ENCODE measurements at places on chromosomes 3 and 15.

- DNase-seq = no peak
Measured at GRCh38 chr3:167705840-167706239, 28.9 kb downstream of the PDCD10 start.

GRCh38 chr15:62546628-62547027, 381.5 kb upstream of the C2CD4B start:
- no peak for DNase-seq

- DNase-seq = no peak
Measured at GRCh38 chr15:75043509-75044257, 20.3 kb downstream of the PPCDC start.

GRCh38 chr3:108804437-108804836, 18.1 kb upstream of the TRAT1 start:
- DNase-seq = no peak

DNA sequence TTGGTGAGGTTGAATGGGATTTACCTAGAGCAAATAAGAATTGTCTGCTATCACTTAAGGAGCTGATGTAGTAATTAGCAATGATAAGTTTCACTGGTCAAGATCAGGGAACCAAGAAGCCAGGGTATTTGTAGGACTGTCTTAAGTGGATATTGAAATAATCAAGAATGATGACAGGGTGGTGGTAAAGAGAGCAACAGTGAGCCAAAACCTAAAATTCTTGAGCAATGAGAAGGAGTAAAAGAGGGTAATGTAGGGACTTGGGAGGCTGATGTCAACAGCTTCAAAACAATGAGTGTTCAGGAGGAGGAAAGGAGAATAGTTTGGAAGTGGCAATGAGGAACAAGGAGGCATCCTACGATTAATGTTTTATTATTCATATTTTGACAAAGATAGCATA, 31.5 kb upstream of the SLC2A2 start:
- no peak for DNase-seq

DNA sequence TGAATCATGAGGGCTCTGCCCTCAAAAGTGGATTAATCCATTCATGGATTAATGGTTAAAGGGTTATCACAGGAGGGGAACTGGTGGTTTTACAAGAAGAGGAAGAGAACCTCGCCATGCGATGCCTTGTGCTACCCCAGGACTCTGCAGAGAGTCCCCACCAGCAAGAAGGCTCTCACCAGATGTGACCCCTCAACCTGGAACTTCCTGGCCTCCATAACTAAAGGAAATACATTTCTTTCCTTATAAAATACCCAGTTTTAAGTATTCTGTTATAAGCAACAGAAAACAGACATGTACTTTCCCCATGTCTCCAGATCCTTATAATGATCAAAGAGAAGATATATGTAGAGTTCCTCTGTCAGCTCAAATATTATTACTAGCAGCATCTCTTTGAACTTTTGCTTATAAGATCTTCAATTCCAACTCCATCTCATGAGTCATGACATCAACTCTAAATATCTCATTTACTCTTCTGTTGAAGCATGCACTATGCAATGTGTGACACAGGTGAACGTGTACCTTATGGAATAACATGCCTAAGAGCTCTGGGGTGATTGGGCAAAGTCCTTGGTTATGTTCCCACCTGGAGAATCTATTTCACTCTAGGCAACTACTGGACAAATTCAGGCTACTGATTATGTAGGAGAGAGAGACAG, 37.5 kb upstream of the ZBTB38 start:
- DNase-seq = no peak

DNA sequence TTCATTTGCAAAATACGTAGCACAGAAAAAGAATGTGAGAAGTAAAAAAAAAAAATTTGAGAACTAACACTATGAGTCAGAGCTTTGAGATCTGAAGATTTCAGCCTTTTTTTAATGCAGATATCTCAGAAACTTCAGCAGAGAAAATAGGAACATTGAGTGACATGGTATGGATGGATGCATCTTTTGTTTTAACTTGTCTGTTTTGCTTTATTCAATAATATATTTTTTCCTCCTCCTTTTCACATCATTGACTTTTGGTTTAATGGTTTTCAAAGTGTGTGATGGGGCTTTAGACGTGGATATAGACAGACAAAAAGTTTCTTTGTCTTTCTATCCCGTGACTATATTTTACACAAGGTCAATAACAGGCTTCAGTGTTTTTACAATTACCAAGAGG, 426.7 kb upstream of the FRG2C start:
- DNase-seq = no peak

DNA sequence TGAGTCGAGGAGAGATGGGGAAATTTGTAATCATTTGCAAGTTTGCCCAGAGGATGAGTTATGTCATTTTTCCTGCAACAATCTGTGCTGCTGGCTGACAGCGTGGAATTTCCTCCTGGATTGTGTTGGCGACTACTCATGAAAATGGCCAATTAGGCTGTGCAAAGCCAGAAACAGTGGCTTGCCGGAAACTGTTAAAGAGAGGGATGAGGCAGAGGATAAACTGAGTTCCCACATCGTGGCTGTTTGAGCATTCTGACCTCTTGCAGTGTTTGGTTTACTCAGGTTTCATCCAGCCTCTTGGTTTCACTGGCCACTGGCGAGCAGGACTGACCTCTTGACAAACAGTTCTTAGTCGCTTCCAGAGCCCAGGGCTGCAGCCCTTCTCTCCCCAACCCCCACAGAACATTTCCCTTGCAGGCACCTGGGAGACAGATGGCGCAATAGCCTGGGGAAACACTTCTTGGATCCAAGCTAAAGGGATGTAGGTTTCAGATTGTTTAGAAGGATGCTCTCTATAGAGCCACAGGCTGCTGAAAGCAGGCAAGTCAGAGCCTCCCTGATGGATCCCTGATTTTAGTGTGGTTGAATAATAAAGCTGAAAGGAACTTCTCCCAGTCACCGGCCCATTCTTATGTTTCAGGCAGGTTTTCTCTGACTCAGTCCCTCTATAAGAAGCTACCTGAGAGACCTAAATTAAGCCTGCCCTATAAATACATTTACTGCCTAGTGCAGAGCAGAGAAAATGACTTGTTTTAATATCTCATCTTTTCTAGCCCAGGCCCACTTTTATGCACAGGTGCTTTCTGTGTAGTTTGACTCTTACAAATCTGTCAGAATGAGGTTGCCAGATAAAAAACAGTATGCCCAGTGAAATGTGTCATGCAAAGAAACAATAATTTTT, 92.8 kb upstream of the UBE2E1 start:
- DNase-seq = no peak

DNA sequence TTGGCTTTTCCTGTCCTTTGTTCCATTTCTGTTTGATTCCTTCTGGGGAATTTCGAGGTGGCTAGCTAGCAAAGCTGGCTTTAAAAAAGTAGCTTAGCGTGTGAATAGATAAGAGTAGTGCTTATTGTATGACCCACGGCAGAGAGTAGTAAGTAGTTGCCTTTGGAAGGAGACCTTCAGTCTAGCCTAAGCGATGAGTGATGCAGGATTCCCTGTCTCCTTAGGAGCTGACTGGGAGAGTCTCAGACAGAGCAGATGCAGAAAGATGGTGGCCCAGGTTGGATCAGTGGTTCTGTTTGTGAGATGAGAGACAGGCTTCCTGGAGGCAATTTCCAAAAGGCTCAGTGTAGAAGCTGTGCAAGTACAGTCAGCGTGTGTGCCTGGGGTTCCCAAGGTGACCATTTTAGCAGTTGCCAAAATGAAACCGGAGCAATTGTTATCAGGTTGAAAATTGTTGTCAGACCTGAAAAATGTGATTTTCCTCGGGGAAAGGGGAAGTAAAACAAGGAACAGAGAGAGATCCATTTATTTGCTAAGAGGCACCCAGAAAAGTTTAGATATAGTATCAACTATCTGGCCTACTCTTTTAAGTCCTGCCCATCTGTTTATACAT, 681 bp upstream of the IL5RA start:
- no peak for DNase-seq

DNA sequence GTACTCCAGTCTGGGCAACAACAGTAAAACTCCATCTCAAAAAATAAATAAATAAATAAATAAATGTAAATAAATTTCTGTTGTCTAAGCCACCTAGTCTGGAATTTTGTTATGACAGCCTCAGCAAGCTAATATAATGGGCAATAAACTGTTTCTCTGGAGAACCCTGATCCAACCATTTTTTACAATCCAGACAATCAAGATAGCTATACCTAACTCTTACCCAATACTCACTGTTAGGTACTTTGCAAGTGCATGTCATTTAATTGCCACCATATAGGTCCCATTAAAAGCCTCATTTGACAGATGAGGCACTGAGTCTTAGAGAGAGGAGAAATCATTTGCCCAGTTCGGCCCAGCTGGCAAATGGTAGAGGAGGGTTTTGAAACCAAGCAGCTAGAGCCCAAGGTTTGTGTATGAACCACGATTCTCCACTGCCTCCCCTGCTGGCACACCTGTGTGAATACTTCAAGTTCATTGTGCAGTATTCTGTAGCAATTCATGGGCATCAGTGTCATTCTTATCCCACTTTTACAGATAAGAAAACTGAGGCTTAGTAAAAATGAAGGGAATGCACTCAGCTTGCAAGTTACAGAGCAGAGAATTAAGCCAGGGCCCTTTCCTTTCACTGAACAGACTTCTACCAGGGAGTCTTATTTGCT, 107.0 kb upstream of the UBE2E1 start:
- DNase-seq = no peak

DNA sequence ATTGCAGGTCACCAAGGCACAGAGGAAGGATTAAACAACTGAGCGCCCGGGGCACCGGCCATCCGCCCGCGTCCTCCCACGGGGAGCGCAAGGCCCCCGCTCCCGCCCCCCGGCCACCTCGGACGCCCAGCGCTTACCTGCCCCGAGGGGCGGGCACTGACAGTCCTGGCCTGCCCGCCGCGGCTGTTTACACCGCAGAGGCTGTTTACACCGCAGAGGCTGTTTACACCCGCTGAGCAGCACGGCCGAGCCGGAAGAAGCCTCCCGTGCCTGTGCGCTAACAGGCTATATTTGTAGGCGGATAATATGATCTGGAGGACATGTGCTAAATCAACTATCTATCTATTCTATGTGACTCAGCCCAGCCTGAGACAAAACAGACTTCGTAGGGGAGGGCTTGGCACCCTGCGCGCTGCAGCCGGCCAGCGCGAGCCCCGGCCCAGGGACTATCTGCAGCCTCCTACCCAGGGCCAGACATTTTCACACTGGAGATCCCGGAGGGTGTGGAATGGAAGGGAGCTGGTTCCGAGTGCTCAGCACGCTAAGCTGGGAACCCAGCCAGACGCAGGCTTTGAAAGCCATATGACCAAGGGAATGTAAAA, at the start of gene LRRC2:
TSS of gene LRRC2 (minus strand) at position 263 of the 602 bp plus-strand sequence. CDS start 14,711 bp downstream, outside the sequence.
- DNase-seq = peak; percentile 67

DNA sequence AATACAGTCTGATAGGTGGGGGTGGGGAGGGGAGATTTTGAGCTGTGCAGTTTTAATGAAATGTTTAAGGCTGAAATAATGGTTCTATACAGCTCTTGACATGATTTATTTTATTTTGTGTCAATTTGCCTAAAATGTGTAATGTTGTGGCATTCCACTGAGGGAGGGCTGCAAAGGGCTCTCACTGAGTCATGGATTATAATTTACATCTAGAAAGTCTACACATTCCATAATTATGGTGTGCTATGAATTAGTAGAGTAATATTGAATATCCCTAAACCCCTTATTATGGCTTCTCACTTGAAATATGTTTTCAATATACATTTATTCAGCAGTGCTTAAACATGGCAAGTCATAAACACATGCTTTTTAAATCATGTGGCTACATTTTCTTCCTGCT, 103.9 kb downstream of the RARB start:
- no peak for DNase-seq

- DNase-seq = no peak
Measured at GRCh38 chr3:133440652-133441051, 40.8 kb downstream of the BFSP2 start.

- no peak for DNase-seq
Measured at GRCh38 chr3:11699083-11699427, 55.3 kb upstream of the VGLL4 start.

DNA sequence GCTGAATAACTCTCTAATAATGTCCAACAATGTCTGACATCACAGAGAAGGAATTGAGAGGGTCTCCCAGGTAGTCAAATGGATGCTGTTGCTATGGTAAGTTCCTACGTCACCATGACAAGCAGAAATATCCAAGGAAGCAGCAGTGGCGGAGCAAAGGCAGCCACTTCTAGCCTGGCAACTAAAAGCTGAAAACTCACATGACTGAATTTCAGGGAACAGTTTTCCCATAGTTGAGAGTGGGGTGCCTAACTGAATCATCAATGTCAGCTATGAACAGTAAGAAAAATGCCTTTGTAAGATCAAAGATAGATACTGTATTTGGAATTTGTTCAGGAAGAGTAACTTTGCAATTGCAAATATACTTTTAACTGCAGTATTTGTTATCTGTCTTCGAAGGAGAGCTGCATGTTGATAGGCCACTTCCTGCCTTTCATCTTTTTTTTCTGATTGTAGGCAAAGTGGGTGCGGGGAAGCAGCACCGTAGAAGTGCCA, 161.7 kb downstream of the BBX start:
- peak; percentile 36 for DNase-seq

GRCh38 chr3:143302638-143303171, 183.1 kb downstream of the CHST2 start:
- no peak for DNase-seq

DNA sequence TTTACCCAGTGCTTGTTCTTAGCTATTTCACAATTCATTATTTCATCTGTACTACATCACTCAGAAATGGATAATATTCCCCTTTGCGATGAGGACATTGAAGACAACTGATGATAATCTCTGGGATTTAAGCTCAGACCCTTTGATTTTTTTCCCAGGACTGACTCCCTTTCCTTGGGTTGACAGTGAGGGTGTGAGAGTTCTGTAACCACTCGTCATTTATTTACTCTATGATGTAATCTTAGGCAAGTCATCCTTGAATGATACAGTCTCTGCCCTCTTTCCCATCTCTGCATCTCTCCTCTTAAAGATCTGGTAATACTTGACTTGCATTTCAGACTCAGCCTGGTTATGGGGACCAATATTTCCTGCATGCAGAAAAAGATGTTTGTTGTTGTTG, 1041.7 kb downstream of the AGBL1 start:
- no peak for DNase-seq

- no peak for DNase-seq
Measured at GRCh38 chr15:71042356-71042922, 72.8 kb upstream of the THSD4 start.

DNA sequence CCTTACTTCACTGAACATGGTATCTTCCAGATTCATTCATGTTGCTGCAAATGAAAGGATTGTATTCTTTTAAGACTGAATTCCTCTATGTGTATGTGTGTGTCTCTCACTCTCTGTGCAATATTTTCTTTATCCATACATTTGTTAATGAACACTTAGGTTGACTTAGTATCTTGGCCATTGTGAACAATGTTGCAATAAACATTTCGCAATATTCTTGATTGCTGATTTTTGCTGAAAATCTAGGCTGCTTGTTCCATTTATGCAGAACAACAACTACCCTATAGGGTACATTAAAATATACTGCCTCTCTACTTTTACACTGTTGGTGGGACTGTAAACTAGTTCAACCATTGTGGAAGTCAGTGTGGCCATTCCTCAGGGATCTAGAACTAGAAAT, 732.4 kb downstream of the CADM2 start:
- DNase-seq = no peak
